Stimulated activated CD8-positive, alpha-beta memory T cell treated with anti-CD3 and anti-CD28 coated beads, Interleukin-4, amount 100 ng/mL, for 48 hours (primary cell): ENCODE measurements at places on chromosomes 16 and 17.

DNA sequence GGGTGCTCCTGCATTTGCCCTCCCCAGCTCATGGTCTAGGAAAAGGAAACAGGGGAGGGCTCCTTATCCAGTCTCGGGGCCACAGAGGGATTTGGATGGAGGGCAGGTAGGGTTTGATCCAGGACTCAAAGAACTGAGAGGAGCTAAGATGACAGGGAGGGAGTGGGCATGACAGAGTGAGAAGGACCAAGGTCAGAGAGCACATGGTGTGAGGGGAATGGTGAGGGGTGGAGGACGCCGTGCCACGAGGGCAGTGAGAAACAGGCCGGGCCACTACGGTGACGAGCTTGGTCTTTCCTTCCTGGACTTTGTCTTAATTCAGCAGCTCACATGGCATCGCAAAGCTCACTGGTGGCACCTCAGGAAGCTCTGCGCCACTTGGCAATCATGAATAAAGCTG is 35.2 kb downstream of the IRF8 start:
- DNase-seq, result no peak

DNA sequence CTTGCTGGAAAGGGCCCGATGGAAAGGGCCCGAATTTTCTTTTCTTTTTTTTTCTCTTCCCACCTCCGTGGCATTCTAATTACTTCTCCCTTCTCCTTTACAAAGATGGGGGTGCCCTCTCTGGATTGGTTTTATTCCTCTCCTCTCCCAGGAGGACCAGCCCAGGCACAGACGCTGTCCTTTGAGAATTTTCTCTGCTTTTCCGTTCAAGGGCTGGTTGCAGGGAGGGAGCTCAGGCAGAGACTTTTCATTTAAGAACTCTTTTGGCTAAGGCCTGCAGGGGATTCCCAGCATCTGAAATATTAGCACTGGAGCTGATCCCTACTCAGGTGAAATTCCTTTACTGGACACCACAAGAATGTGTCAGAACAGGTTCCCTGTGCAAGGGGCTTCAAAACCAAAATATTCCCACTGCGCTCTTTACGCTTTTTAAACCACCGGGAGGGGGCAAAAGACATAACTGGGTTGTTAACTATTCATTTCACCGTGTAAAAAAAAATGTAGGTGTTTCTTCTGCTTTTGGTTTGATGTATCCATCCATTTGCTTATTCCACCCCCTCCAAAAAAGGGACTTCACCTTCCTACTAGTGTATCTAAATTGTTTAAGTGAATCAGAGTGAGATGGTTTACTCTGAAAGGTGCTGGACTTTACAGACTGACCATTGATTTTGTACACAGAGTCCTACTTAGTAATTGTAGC is 1.4 kb downstream of the NFAT5 start:
- DNase-seq, result no peak

GRCh38 chr17:65170839-65171238 is 33.7 kb downstream of the RGS9 start:
- DNase-seq, result no peak

GRCh38 chr16:75614066-75614897 is 8.8 kb downstream of the ADAT1 start:
- DNase-seq, result no peak

- no peak for DNase-seq
These were observed 80.1 kb downstream of the VAT1L start for GRCh38 chr16:77868478-77868877.

- DNase-seq, result peak; percentile 57
These were observed 785 bp downstream of the UBALD1 start for GRCh38 chr16:4613636-4614570.

DNA sequence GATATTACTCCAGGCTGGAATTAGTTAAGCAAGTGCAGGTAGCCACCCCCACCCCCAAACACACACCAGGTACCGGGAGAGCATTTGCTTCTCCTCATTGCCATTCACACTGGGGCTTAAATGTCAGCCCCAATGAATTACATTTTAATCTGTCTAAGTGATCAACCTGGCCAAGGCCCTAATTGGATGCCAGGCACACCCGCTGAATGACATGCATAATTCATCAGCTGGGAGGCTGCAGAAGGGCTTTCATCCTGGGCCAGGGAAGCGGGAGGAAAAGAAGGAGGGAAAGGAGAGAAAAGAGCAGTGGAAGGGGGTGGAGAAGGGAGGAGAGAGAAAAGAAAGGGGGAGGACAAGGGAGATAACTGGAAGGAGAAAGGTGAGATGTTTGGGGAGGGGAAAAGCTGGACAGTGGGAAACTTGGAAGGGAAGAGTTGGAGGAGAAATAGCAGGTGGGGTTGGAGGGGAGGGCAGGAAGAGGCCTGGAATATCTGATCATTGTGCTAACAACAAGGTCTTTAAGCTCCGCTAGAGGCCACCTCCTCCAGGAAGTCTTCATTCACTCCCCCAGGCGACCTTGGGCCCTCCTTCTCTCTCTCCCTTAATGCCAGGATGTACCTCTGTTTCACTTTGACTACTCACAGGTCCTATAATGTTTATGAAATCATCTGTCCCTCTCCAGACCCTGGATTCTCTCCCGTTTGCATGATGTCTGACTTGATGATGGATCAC is 40.1 kb upstream of the CES5A start:
- DNase-seq, result no peak
